Right hindlimb (tissue), 1 donor: ENCODE measurements at places on chromosomes 3 and 15.

DNA sequence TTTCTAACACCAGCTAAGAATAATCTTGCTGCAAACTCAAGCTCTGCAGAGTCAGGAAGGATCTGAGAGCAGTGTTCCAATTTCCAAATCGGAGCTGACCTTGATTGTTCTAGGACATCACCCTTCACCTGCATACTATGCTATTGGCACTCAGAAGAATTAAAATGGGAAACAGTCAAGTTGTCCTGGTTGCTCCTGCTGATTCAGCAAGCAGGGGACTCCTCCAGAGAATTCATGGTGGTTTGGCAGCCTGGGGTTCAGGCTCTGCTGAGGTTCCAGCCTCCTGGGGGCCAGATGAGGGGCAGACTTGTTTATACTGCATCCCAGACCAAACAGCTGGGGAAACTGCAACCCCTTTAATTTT lies 213.7 kb upstream of the ADAMTS9 start:
- peak; percentile 51 for DNase-seq

GRCh38 chr3:30081904-30082303 lies 524.5 kb upstream of the TGFBR2 start:
- no peak for DNase-seq

GRCh38 chr3:40913641-40914040 lies 285.7 kb upstream of the CTNNB1 start:
- DNase-seq, result no peak

GRCh38 chr3:157573780-157574378 lies 70.7 kb upstream of the VEPH1 start:
- no peak for DNase-seq

DNA sequence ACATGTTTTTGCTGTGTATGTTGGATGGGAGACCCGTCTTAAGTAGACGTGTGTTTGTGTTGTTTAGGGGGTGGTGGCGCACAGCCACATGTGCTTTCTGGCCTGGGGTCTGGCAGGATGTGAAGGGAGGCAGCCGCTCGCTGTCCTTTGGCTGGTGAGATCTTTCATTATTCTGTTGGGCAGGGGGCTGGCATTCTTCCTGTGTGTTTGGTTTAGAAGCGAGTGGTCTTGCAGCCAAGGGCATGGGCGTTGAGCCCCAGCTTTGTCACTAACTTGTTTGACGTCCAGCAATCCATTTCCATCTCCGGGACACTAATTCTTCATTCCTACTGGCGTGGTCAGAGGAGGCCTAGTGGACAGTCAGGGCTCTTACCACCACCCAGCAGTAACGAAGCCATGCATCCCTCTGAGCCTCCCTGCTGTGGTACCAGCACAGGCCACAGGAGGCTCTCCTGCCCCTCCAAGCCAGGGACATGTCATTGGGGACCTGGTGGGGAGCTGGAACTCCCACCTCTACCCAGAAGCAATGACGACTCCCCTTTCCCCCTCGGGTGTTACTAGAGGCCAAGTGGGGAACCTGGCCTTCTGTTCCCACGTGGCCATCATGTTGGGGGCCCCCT lies 10.7 kb downstream of the THSD4 start:
- DNase-seq, result no peak

- no peak for DNase-seq
These were observed 27.2 kb downstream of the PLSCR4 start for GRCh38 chr3:146223401-146224373.

- DNase-seq, result no peak
These were observed 383.3 kb upstream of the ROBO2 start for GRCh38 chr3:76656531-76657070.

GRCh38 chr15:98241032-98241554 lies 280.6 kb downstream of the ARRDC4 start:
- DNase-seq, result no peak
